ENCODE measurements at places on chromosomes 2 and 18.
A peak's percentile ranks its signal among the peaks of the same experiment; 100 is the strongest.

GRCh38 chr2:216565956-216566355, 67.3 kb upstream of the IGFBP2 start:
- DNase-seq: no peak

- no peak for DNase-seq
Observed at GRCh38 chr2:43038696-43039094, 187.7 kb downstream of the ZFP36L2 start.

DNA sequence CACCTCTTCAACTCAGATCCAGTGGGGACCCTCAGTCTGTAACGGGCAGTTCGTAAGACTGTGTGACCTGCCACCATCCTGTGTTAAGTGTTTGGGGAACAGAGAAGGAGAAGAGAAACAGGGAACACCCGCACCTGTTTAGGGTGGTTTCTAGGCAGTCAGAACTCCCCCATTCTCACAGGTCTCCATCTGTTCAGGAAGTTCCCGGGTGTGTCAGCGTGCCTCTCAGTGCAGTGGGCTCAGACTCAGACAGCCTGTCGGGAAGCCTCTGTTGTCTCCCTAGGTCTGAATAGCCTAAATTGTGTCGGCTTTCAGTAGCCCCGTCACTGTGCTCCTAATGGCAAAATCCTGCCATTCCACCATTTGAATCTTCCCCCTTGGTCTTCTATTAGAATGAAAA, 256.6 kb downstream of the LOXHD1 start:
- no peak for DNase-seq

GRCh38 chr2:178271629-178272333, 77.5 kb downstream of the OSBPL6 start:
- DNase-seq: peak; percentile 86

DNA sequence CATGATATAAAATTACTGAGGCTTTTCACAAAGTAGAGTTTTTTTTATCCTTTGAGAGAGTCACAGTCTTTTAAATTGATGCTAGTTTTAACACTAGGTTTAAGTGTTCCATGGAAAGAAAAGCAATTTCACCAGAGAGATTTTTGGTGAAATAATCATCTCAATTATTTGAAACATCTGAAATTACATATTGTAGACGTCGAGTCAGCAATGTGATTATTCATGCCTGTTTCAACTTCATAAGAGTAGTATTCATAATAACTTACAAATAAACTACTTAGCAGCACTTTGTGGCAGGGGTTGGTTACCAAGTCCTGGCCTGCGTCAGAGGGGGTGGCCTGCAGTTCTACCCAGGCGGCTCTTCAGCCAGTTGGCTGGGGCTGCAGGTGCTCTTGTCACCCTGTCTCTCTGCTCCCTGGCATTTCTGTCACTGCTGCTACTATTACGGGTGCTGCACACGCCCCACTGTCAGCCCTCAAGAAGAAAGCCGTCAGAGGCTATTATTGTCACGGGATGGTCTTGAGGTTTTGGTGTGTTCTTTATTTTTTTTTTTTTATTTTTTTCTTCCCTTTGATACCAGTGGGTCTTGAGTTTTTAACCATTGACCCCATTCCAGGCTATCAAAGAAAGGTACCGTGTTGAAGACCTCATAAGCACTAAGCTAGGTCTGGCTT, 50.4 kb downstream of the MALT1 start:
- no peak for DNase-seq

DNA sequence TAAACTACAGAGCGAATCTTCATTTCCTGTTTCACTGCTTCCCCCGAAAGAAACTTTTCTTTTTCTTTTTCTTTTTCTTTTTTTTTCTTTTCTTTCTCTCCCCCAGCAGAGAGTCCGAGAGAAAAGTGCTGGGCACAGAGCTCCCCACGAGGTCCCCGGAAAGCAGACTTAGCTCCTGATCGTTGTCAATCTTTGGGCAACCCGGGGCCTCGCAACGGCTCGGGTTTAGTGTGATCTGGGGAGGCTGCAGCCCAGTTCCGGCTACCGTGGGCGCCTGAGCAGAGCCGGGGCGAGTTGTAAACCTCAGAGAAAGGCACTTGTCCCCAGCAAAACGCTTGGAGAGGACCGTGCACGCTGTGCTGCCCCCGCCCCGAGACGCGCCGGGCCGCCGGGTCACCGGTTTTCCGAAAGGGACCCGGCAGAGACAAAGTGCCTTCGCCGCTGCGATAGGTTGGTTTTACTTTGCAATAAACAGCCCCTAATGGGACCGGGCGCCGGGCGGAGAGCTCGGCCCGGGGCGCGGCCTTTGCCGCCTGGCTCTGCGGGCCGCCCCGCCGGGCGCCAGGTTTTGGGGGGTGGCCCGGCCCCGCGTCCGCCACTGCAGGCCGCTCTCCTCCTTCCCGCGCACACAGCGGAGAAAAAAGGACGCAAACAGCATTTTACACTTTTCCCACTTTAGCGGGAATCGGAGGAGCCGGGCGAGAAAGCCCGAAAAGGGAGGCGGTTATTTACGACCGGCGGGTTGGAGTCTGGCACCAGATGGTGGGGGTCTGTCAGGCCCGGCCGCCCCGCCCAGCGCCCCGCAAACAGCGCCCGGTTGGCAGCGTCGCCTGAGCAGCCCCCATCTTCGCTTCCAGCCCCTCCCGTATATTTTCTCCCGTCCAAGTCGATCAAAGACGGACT, 136.0 kb downstream of the INSIG2 start:
- no peak for DNase-seq

DNA sequence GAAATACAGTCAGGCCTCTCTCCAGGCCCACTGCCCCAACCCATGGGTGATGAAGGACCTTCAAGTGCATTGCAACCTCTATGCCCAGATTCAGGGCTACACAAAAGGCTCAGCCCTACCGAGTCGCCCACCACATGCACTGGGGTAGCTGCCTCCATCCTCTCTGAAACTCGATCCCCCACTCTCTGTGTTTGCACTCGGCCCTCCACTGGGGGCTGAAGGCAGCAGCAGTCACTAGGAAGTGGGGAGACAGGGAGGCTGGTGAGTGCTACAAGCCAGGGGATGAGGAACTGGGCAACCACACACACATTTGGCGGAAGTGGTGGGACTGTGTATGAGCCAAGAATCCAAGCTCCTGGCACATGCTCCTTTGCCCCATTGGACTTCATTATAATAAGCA, 94.6 kb downstream of the CERS6 start:
- no peak for DNase-seq

GRCh38 chr2:175834477-175834876, 167.6 kb downstream of the LNPK start:
- no peak for DNase-seq

DNA sequence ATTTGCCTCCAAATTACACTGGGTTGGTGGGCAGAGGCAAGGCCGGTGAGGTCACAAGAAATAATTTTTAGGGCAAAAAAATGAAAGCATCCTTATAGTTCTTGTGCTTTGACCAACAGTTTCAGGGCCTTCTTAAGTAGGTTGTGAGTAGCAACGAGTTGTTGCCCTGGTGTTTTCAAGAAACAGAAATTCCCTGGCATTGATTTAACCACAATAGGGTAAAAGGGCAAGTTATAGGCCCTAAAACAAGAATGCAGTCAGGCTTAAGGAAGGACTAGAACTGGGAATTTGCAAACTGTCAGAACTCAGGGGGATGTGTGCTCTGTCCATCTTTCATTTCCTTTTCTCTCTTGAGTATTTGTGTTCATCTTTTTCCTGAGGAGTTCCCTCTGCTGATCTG, 46.1 kb upstream of the STPG4 start:
- DNase-seq: no peak

- no peak for DNase-seq
Observed at GRCh38 chr2:122056853-122057252, 301.4 kb downstream of the TSN start.

- DNase-seq: no peak
Observed at GRCh38 chr2:98015671-98016070, 19.9 kb upstream of the TMEM131 start.

DNA sequence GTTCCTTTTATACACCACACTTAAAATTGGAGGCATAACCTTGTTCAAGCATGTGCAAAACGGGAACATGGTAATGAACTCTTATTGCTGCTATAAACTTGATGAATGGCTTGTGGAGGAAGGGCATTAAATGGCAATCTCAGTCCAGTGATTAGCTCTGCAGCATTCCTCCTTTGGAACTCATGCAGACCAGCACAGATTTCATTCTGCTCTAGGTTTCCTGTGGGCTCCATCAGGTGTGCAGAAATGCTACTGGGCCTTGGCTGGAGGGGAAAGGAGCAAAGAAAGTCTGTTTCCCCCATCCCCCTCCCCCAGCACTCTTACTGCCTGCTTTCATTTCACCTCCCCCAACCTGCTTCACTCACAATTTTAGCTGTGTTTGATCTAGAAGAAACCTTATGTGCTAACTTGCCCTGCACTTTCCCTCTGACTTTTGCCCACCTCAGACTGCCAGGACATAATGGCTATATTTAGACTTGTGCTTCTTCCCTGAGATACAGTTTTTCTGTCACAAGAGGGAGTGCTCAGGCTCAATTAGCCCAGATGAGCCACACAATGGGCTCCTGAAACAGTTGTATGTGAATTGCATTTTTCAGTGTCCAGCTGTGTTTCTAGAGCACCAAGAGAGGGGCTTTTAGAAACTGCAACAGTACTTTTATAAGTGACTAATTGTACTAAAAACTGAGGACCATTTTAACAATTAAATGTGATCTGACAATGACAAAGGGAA, 109.8 kb downstream of the FSHR start:
- no peak for DNase-seq

GRCh38 chr18:47331026-47331425, 79.6 kb upstream of the SKOR2 start:
- no peak for DNase-seq

DNA sequence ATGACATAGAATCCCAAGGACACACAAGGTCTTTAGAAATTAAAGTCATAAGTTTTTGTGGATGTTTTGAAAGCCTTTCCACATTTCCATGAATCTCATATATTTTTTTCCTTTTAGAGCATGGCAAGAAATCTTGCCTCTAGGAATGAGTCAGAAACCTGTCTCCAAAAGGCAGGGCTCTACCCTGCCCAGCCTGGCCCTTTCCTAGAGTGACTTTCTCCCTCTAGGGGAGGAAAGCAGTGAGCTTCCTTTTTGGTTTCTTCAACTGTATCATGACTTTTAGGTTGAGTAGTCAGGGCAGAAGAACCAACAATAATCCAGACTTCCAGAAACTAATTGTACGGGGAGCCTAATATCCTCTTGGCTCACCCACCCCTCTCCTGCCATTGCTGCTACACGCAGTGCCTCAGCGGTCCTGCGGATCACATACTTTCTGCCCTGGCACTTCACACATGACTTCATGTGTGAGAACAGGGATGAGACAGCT, 300.3 kb downstream of the AGPS start:
- no peak for DNase-seq

DNA sequence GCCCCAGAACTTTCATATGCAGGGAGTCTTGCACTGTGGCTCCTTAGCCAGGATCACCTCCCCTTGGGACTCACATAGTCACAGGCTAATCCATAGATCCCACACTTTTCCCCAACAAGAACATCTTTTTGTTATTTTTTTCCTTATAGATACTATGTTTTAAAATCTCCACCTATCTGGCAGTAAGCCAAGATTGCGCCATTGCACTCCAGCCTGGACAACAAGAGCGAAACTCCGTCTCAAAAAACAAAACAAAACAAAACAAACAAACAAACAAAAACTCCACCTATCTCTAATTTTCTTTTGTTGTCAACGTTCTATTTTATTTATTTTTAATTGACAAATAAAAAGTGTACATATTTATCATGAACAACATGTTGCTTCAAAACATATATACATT, 141.7 kb downstream of the PDE11A start:
- DNase-seq: no peak

GRCh38 chr18:45104049-45104395, 423.3 kb downstream of the SETBP1 start:
- DNase-seq: no peak

- peak; percentile 28 for DNase-seq
Observed at GRCh38 chr2:30359644-30360167, 87.3 kb upstream of the LCLAT1 start.

DNA sequence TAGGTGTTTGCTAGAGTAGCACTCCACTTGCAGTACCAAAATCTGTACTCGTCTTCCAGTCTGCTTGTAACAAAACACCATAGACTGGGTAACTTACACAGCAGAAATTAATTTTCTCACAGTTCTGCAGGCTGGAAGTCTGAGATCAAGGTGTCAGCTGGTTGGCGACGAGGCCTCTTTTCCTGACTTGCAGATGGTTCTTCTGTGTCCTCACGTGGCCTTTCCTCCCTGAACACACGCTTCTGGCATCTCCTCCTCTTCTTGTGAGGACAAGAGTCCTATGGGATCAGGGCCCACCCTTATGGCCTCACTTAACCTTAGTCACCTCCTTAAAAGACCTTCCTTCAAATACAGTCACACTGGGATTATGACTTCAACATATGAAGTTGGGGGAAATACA, 493.5 kb upstream of the MYT1L start:
- DNase-seq: no peak

DNA sequence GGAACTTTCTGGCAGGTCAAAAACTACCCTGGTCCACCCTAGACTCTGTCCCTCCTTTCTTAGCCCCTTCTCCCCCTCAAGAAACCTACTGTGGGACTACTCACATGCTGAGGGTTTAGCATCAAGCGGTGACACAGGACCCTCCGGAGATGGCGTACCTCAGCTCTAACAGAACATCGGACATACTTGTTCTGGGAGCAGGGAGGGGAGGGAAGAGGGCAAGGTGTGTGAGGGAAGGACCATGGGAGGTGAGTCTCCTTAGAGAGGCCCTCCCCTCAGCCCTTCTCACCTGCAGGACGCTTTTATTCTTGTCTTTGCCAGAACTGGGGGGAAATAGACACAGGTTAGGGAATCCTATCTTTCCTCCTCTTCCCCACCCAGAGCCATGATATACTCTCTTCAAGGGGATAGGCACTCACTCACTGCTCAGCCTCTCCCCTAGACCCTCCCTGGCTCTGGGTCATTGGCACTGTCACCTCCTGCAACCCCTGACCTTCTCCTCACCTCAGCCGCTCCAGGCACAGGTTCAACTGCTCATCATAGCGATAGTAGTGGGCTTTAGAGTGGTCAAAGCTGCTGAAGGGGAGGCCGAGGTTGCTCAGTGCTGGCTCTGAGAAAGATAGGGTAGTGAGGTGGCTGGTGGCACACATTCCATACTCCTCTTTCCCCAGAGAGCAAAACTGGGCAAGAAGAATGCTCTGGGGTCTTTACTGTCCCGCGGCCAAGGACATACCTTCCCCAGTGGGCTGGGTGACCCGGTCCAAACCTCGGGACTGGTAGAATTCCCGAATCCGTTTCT, 1.8 kb downstream of the PCGF1 start:
- no peak for DNase-seq

DNA sequence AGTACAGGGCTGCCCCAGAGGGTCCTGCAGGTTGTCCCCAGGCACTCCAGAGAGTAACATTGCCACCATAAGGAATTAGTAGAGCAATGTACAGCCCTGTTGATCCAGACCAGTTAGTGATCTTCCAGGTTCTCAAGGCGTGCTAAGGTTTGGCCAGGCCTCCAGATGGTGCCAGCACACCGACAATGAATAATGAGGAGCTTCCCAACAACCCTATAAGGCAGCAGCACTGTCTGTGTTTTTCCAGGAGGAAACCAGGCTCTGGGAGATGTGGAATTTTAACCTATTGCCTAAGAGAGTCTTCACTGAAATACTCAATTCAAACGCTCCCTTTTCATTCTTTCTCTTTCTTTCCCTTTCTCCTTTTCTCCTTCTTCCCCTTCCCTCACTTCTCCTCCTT, 122.1 kb downstream of the MGAT5 start:
- DNase-seq: peak; percentile 36

- no peak for DNase-seq
Observed at GRCh38 chr2:156340377-156340776, 7.9 kb upstream of the NR4A2 start.
